ENCODE measurements at places on chromosomes 1 and 21.
A peak's percentile ranks its signal among the peaks of the same experiment; 100 is the strongest.

DNA sequence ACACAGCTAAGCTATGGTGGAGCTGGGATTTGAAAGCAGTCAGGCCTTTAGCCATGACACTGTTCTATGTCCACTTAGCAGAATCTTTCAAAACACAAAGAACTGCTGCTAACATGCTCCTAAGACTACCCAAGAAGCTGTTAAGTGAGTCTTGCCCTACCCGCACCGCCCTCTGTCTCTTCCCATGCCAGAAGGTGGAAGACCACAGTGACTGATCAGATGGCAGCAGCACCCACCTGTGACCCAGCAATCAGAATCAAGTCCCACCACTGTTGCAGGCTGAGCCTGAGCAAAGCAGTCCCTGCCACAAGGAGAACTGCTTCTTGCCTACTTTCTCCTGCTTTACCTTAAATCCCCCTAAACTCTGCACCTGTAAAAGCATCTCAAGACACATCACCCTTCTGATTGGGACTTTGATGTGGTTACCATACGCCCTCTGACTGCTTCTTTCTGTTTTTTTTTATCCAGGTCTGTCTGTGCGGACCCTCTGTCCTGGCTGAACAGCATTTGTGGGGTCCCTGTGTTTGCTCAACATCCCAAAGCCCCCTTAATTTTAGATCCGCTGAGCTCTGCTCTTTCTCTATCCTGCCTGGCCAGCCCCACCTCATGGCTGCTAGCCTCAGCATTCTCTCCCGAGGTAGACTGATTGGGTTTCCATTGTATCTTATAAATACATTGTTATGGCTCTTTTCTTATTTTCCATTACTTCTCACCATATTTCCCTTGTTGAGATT lies 16.0 kb downstream of the IRF2BP2 start:
- no peak for DNase-seq

DNA sequence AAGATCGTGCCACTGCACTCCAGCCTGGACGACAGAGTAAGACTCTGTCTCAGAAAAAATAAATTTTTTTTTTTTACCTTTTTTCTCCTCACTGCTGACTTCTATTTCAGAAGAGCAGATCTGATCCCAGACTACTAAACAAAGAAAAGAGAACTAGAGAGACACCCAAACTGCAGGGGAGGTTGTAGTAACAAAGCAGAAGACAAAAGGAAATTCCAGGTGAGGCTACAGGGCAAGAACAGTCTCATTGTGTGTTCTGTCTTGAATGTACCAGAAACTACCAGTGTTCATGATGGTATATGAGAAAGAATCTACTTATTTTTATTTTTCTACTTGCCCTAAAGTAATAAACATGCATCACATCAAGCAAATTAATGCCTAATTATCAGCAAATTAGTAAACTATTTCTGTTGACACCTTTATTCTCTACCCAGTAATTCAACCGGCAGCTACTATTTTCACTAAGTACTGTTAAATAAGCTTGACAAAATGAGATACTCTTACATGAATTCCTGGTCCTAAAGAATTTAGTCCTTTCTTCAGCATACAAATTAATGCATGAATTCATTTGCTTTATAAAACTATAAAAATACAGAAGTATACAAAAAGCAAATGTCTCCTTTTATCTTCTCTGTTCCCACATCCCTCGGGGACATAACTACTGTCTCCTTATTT lies 40.6 kb downstream of the ARID4B start:
- DNase-seq = no peak

- DNase-seq = no peak
These were observed 6.8 kb upstream of the FAM89A start for GRCh38 chr1:231046730-231047395.

DNA sequence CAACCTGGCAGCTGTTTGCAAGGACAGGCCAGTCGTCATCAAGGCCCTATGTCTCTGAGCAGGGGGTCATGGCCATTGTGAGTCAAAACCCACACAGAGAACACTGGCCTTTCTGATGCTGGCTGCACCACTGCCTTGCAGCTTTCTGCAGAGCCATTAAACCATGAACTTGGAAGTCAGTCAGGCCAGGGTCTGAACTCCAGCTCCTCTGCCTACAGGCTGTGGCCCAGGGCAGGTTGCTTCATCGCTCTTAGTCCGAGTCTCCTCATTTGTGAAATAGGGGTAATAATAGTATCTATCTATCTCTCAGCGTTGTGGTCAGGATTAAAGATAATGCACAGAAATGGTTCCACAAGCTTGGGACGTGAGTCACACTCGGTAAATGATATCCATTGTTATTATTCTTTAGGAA lies 35.8 kb upstream of the HIVEP3 start:
- peak; percentile 95 for DNase-seq

DNA sequence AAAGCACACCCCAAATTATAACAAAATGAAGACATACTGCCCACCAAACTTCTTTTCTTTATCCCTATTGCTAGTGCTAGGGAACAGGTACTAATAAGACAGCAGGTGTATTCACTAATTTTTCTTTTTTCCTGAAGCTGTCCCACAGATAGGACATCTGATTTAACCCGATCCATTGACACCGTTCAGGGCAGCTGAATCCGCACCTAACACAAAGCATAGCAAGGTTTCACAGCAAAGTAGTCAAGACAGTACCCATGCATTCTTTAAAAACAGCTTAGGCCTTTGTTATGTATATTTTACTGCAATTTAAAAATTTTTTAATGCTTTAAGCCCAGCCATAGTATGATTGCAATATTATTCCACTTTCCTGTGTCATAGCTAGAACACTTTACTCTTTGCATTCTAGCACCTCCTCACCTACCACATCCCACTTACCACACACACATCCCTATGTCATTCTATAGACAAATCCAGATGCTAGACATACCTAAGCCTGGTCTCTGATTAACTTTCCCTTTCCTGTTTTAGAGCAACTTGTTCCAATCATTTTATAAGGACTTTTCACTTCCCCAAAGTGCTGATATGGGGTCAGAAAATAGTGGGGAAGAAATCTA lies 40.4 kb downstream of the GATAD2B start:
- DNase-seq = peak; percentile 11

DNA sequence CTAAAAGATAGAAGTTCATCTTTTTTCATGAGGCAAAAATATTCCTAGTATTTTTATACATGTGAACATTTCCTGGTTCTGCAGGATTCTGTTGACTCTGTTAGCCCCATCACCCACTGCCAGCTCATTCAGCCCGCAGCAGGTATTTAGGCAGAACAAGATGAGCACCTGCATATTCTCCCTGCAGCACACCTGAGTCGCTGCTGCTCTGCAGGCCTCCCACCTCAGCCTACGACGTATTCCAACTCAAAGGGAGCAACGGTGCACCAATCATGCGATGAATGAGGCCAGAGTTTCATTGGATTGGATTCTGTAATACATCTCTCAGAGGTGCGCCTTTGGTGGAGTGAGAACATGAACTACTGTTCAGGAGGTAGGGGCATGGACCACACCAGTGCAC lies 87.6 kb downstream of the CNIH3 start:
- DNase-seq = no peak

GRCh38 chr1:42686418-42686817 lies 4.2 kb downstream of the YBX1 start:
- no peak for DNase-seq

GRCh38 chr1:200558866-200559459 lies 61.6 kb downstream of the KIF14 start:
- DNase-seq = peak; percentile 40

GRCh38 chr1:116770625-116771024 lies 16.4 kb downstream of the CD2 start:
- no peak for DNase-seq

DNA sequence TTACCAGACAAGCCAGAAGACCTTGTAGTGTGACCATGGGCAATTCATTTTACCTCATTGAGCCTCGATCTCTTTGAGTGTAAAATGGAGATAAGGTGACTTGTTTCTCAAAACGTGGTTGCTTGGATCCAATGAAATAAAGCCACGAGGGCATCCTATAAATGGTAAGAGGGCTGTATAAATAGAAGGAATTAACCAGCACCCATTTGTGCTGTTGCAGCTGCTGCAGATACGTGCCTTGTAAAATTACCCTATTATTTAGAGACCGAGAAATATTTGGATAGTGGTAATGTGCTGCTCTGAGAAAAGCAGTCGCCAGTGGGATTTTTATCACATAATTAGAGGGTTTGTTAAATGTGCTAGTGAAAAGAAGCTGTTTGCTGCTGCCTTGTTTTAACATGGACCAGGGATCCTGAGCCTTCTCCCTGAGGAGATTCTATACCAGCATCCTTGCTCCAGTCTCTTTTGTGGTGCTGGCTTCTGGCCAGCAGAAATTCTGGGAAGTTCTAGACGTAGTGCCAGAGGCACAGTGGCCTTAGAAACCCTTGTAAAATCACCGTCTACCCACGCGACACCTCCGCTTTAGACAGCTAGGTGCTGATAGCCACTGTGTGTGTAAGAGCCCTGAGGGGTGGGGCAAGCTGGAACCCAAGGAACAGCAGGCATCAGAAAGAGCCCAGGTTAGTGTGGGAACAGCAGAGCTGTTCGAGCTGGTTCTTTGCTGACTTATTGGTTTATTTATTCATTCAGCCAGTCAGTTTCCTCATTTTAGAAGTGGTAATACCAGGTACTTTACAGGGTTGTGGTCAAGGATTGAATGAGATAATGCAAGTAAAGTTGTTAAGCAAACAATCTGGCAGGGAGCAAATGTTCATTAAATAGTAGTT lies 137.5 kb downstream of the NOS1AP start:
- no peak for DNase-seq

DNA sequence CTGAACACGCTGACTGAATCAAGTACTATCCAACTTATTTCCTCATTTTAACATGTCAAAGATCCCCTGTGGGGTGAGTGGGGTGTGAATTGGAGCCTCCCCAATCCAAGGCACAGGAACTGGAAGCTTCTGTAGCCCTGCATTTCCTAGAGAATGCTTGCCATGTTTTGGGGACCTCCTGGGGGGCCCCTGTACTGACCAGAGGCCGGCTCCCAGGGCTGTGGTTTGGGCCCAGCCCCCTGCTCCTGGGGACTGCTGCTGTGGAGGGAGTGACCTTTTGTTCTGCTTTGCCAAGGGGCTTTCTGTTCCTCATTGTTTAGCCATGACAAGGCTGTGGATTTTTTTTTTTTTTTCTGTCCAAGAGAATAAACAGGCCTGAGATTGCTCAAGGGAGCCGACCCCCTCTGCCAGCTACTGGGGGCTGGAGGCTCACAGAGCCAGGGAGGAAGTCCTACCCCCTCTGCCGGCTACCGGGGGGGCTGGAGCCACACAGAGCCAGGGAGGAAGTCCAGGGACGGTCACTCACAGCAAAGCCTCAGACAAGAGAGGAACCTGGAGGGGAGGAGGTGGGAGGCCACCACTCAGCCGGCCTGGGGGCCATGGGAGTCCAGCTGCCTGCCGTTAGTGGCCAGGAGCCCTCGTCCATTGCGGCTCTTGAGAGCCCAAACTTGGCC lies 17.4 kb downstream of the TNFRSF1B start:
- DNase-seq = peak; percentile 50

DNA sequence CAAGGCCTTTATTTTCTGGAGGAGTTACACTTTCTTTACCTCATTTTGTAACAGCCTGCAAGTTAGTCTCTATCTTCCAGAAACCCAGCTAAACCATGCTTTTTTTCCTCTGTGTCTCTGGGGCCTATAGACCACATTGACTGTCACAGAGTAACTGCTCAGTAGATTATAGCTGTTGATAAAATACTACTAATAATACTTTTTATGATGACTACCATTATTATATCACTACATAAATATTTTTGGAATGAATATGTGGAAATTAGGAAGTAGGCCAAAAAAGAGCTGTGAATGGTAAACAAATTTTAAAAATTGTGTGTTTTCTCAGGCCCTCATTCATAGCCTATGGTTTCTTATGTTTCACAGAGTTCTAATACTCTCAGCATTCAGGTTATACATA lies 233.1 kb upstream of the USP24 start:
- no peak for DNase-seq
